NCI-H510A treated with DMSO at 0.1 percent for 48 hours (cell line): ENCODE measurements at places on chromosomes 7 and 10.
A peak's percentile ranks its signal among the peaks of the same experiment; 100 is the strongest.

DNA sequence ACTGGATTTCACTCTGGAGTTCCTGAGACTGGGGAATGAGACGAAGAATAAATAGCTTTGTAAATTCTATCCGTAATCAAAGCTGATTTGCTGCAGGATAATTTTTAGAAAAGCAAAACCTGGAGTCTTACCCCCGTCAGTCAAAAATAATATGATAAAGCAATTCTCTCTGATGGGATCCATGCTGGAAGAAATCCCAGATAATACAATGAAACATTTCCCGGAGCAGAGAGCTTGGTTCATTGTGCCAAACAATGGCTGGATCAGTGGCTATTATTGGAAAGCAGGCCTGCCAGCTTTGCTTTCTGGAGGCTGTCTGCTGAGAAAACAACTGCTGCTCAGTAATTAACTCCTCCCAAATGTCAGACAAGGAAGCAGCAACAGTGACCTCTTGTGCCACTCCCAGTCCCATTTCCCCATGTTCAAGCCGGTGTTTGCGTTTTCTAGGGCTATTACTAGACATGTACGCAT lies 609.4 kb upstream of the PCDH15 start:
- peak; percentile 57 for DNase-seq

DNA sequence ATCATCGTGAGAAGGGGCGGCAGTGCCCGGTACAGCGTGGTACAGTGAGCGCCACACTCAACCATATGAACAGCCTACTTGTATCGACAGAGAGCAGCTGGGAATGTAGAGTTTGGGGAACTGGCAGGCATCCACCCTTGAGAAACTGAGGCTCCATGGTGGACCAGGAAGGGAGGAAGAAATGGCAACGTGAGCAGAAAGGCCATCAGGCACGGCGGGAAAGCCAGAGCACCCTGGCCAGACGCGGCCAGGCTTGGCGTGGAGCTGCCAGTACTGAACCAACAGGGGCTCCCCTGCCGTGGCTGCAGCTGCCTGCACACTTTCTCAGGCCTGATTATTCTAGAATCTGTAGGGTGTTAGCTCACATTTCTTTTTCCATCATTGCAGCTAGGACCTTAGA lies 442.3 kb downstream of the PTPRN2 start:
- no peak for DNase-seq

GRCh38 chr7:44193011-44193802 lies 4.0 kb upstream of the GCK start:
- no peak for DNase-seq

GRCh38 chr7:19248681-19249080 lies 103.5 kb upstream of the FERD3L start:
- no peak for DNase-seq

GRCh38 chr7:31850601-31851000 lies 163.6 kb downstream of the PPP1R17 start:
- DNase-seq = no peak

- DNase-seq = no peak
Measured at GRCh38 chr7:54245020-54245419, 297.2 kb upstream of the VSTM2A start.

DNA sequence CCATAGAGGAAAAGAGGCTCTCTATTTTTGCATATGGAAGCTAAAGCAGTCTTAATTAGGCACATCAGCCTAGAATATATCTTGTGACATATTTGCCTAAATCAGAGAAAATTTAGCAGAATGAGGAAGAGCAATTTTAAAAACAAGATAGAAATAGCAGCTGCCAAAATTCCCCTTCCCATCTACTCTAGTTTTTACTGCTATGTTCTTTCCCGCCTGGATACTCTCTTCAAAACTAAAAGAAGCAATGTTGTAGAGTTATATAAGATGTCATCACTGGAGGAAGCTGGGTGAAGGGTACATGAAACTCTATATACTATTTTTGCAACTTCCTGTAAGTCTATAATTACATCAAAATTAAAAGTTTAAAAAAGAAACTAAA lies 87.0 kb downstream of the ARMH3 start:
- no peak for DNase-seq

DNA sequence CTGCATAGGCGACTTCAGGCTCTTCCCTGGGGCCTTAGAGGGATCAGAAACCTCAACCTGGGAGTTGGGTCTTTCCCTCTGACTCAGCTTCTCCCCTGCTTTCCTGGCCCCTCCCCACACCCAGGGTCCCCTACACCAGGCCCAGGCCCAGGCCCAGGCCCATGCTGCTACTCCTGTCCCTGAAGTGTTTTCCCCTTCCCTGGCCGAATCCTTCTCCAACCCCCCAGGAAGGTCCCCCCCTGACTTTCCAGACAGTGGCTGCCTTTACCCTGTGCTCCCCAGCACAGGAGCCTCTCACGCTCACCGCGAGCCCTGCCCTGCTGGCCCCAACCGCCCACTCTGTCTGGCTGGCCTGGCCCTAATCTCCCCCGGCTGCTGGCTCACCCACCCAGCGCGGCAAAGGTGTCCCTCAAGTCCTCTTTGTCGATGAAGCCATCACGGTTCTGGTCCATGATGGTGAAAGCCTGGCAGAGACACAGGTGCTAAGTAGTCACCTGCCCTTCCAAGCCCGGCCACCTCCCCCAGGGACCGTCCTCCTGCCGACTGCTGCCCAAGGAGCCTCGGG lies 6.4 kb downstream of the MYL10 start:
- no peak for DNase-seq

DNA sequence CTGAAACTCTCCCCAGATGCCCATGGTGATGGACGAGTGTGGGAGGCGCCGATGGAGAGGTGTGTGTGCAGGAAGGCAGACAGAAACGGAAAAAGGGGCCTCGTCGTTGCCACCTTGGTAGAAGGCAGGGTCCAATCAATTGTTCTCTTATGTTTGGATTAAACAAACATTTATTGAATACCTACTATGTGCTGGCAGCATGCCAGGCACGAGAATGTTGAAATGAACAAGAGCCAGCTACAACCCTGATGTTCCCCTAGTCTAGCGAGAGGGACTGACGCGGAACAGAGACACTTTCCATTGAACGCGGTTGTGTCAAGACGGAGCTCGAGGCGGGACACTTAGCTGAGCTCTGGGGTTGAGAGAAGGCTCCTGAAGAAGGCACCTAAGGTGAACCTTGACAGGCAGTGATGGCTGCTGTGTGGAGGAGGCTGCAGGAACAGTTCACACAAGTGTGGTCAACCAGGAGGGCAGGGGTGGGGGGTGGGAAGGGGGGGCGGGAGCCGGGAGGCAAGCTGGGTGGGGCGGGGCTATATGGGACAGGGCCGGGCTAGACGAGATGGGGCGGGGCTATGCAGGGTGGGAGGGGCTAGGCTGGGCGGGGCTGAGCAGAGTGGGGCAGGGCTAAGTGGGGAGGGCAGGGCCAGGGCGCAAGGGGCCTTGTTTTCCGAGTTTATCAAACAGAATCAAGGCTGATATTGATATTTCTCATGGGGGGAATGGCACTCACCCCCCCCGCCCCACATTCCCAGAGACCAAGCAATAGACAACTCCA lies 181.0 kb downstream of the GATA3 start:
- no peak for DNase-seq

GRCh38 chr7:106222545-106222944 lies 62.2 kb downstream of the NAMPT start:
- DNase-seq = no peak

GRCh38 chr7:117841611-117842010 lies 31.6 kb downstream of the CTTNBP2 start:
- DNase-seq = no peak

DNA sequence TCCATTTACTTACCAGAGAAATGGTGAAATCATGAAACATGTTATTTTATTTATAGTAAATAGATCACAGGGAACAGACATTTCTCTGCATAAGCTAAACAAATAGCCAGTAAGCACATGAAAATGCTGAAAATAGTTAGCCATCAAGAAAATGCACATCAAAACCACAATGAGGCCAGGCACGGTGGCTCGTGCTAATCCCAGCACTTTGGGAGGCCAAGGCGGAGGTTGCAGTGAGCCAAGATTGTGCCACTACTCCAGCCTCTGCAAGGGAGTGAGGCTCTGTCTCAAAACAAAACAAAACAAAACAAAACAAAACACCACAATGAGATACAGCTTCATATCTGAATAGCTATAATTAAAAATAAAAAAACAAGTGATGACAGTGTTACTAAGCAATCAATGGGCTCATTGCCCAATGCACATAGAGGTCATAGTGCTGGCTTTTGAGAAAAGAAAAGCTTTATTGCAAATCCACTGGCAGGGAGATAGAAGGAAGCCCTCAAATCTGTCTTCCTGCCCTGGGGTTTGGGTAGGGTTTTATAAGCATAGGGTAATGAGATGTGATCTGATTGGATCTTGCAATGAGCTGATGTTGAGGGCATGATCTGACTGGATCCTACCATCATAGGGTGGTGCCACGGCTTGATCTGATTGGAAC lies 16.2 kb downstream of the CSTF2T start:
- DNase-seq = no peak

- DNase-seq = no peak
Measured at GRCh38 chr7:33639552-33640197, 265.7 kb upstream of the BMPER start.

DNA sequence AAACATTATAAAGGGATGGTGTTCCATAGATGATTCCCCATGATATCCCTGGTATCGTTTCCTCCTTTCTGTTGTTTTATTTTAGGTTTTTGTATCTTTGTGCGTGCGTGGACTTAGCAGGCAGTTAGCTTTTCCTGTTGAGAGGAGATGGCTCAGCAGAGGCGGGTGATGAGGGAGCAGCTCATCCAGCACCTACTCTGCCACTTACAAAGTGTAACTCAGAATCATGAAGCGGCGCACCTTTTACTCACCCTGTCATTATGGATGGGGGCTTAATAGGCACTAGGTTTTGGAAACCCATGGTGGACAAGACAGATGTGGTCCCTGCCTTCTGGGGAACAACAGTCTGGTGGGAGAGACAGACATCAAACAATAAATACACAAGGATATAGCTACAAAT lies 17.1 kb downstream of the FAM241B start:
- no peak for DNase-seq

DNA sequence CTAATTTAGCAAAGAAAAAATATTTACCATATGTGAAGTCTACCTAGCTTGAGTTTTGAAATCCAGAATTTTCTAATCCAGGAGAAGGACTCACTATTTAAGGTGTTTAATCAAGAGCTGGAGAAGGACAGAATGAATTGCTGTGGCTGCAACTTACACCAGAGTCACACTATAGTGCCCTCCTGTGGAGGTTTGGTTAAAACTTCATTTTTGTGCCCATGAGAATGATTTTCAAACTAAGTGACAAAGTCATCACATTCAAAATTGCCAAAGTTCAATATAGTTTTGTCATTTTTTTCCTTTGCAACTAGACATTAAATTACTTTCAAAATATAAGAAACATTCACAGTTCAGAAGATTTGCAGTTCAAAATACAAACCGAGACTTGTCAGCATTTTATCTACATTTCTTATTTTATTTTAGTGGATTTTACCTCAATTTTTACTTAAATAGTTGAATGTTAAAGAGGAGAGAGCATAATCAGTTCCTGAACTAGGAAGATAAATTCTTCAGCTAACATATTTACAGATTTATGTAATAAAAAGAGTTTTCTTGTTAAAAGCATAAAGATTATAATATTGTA lies 70.7 kb downstream of the CABCOCO1 start:
- DNase-seq = peak; percentile 37

- DNase-seq = peak; percentile 18
Measured at GRCh38 chr10:122981066-122981464, 864 bp downstream of the PSTK start.

- no peak for DNase-seq
Measured at GRCh38 chr10:76937181-76937600, 700.4 kb downstream of the KCNMA1 start.

- DNase-seq = peak; percentile 43
Measured at GRCh38 chr10:73771722-73772280, 10.0 kb upstream of the CHCHD1 start.

- DNase-seq = peak; percentile 53
Measured at GRCh38 chr10:49679480-49679893, at the start of gene C10orf53. C10orf53 (plus strand) TSS chr10:49679651; CDS start chr10:49679698, 47 bp downstream.

GRCh38 chr10:95841661-95842498 lies 65.9 kb upstream of the CC2D2B start:
- DNase-seq = peak; percentile 24

GRCh38 chr7:126426652-126427051 lies 826.1 kb downstream of the GRM8 start:
- no peak for DNase-seq

- DNase-seq = no peak
Measured at GRCh38 chr7:90698616-90699015, 102.5 kb downstream of the CDK14 start.

- no peak for DNase-seq
Measured at GRCh38 chr10:113273181-113274163, 279.4 kb upstream of the HABP2 start.

- no peak for DNase-seq
Measured at GRCh38 chr10:31288001-31288400, 31.0 kb upstream of the ZEB1 start.

- peak; percentile 14 for DNase-seq
Measured at GRCh38 chr10:120221873-120222485, 235.0 kb upstream of the PLPP4 start.

GRCh38 chr10:128518000-128518399 lies 391.8 kb upstream of the MKI67 start:
- DNase-seq = no peak

DNA sequence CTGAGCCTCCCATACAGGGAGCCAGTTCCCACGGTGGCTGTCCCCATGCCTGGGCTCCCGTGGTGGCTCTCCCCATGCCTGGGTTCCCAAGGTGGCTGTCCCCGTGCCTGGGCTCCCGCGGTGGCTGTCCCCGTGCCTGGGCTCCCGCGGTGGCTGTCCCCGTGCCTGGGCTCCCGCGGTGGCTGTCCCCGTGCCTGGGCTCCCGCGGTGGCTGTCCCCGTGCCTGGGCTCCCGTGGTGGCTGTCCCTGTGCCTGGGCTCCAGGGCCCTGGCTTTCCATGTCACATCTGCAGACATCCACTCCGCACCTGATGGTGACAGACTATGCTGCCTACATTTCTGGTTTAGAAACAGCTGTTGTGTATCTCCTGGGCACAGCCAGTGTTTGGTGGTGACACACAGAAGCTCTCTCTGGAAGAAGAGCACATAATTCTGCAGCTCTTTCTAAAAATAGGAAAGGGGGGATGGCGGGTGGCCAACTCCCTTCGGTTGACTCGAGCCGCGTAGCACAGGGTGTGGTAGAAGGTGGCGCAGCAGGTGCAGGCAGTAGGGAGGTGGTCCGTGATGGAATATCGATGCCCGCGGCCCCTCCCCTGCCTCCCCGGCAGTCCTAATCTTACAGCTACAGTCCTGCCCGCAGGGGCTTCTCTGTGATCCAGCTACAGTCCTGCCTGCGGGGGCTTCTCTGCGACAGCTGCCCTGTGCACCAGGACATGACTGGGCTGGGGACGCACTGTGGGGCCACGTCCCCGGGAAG lies 251.2 kb downstream of the DNAJB6 start:
- DNase-seq = no peak

- peak; percentile 31 for DNase-seq
Measured at GRCh38 chr10:84054743-84055142, 84.6 kb upstream of the GHITM start.

- no peak for DNase-seq
Measured at GRCh38 chr10:79285315-79286197, 61.7 kb upstream of the PPIF start.

GRCh38 chr10:4280461-4281189 lies 495.6 kb upstream of the KLF6 start:
- no peak for DNase-seq

GRCh38 chr7:24756545-24757352 lies 515 bp downstream of the GSDME start:
- DNase-seq = peak; percentile 30

GRCh38 chr10:100506596-100507356 lies 12.9 kb downstream of the SEC31B start:
- no peak for DNase-seq

- no peak for DNase-seq
Measured at GRCh38 chr10:71832967-71833366, 18.1 kb downstream of the PSAP start.

- no peak for DNase-seq
Measured at GRCh38 chr10:43287056-43288007, 20.5 kb upstream of the RASGEF1A start.
